ENCODE measurements at places on chromosomes 1 and 21.

DNA sequence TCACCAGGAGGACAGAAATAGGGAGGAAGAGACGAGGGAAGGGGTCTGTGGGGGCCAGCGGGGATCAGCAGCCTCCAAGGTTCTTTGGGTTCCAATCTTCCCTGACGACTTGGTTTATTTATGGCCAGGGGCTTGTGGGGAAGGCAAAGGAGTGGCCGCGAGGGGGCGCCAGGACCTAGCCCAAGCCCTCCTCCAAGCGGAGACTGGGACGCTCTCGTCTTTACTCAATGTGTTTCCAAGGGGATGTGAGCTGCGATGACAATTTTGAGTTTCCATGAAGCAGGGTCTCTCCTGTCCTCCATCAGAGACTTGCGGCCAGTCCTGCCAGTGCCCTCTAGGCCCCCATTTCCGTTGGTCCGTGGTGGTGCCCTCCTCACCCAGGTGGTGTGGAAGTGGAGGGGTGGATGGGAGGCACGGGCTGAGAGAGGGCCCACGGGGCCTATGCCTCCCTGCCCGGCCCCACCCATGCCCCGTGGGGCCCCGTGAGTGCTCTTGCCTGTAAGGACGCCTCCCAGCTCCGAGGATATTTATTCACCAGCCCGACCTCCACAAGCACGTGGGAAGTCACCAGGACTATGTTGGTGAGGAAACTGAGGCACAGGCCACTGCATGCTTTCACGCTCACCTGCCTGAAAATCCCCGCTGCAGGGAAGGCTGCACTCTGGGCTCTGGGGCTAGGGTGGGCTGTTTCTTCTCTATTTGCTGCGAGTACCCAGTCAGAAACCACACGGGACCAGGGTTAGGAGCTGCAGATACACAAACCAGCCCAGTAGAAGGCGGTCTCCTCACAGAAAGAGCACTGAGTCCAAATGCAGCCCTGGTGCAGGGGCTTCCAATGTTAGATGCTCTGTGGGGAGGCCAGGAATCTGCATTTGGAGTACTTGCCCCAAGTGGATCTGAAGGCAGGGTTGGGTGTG is 26.5 kb downstream of the DMRTB1 start:
- DNase-seq: peak; percentile 88

GRCh38 chr1:108194051-108194450 is 6.1 kb downstream of the SLC25A24 start:
- DNase-seq: no peak

- no peak for DNase-seq
Measured at GRCh38 chr21:39845571-39846130, 21.6 kb upstream of the PCP4 start.

- no peak for DNase-seq
Measured at GRCh38 chr1:233166896-233167295, 128.6 kb downstream of the PCNX2 start.

DNA sequence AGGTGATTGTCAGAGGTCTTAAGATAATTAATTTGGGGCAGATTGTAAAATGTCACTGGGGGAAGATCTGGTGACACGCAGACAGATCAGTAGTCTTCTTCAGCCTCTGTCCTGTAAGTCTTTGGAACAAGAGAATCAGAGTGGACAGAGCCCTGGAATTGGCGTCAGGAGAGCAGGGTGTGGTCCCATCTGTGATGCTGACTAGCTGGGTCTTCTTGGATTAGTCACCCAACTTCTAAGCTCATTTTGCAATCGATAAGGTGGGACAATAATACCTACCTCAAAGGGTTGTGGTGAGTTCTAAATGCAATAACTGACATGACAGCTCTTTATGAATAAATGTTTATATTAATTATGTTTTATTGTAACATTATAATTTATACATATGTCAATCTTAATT is 4.8 kb downstream of the FASLG start:
- no peak for DNase-seq

DNA sequence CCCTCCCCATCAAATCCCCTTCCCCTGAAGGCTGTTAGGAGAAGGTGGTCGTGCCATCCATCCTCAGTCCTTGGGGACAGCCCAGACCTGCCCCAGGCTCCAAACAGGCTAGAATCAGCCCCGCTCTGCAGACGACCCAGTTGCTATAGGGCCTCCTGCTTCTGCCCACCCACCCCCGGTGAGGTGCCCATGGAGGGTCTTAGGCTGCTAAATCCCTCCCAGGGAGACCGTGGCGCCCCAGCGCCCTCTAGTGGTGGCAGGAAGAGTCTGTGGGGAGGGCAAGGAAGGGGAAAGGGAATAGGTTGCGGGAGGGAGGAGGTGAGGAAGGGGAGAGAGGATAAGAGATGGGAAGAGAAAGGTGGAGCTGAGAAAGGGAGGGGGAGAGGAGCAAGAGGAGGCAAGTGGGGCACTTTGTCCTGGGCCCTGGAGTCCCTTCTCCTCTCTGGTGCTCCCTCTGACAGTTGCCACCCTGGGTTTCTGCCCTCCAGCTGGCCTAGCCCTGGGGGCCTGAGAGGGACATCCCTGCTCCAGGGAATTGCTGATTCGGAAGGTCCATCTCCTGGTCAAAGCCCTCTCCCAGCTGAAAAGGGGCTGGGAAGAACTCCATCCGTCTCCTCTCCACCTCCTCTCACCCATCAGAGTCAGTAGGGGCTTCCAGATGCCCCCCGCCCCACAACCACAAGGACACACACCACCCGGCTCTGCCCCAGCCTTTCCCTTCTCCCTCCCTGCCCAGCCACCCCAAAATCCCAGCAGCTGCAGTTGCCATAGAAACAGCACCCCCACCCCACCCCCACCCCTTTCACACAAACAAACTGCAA is 55.4 kb downstream of the CAMK2N1 start:
- no peak for DNase-seq

DNA sequence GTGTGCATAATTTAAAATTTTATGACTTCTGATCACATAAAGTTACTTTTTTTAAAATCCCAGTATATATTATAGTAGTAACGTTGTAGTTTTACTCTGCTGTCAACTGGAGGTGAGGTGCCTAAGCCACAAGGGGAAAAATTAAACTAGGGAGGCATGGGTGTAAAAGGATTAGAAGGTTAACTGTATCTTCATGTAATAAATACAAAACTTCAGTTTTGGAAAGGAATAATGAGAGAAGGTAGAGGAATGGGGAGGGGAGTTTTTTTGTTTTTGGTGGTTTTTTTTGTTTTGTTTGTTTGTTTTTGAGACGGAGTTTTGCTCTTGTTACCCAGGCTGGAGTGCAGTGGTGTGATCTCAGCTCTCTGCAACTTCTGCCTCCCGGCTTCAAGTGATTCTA is 5.7 kb downstream of the SLC25A33 start:
- DNase-seq: no peak

GRCh38 chr1:23376890-23377811 is 7.5 kb upstream of the ZNF436 start:
- DNase-seq: no peak

GRCh38 chr1:176579087-176579486 is 116.1 kb downstream of the PAPPA2 start:
- no peak for DNase-seq

- no peak for DNase-seq
Measured at GRCh38 chr1:244157731-244158438, 106.8 kb downstream of the ZBTB18 start.

- DNase-seq: no peak
Measured at GRCh38 chr1:206952171-206952570, 5.9 kb upstream of the PIGR start.

DNA sequence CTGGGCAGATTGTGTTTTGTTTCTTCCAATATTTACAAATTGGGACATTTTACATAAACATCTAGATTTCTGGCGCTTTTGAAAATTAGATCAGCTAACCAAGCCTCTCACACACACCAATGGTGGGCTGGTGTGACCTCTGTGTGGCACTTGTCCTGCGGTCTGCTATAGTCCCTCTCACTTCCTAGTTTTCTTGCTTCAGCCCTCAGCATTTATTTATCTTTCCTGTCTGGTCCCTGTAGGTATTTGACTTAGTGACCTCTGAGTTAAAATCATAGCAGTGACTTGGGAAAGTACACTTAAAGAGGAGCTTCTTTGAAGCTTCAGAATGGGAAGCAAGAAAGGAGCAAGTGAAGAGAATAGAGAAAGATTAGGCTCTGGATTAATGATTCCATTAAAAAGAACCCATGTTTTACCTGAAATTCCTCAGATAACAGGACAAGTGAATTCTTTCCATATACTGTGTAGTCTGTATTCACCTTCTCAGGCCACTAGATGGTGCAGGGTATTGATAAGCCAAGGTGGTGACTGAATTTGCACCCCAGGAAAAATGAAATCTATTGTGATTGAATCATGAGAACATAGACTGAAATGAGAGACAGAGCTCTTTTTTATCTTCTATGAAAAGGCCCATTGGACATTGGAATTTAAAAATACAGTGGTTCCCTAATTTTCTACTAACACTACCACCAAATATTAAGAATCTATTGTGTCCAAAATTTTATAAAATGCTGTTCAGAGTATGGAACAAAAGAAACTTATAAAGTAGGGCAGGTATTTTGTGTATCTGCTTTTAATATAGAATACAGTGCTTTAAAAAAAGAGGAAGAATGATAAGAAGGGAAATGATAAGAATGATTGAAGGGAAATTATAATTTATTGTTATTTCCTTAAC is 7.1 kb upstream of the DIPK1A start:
- DNase-seq: no peak

DNA sequence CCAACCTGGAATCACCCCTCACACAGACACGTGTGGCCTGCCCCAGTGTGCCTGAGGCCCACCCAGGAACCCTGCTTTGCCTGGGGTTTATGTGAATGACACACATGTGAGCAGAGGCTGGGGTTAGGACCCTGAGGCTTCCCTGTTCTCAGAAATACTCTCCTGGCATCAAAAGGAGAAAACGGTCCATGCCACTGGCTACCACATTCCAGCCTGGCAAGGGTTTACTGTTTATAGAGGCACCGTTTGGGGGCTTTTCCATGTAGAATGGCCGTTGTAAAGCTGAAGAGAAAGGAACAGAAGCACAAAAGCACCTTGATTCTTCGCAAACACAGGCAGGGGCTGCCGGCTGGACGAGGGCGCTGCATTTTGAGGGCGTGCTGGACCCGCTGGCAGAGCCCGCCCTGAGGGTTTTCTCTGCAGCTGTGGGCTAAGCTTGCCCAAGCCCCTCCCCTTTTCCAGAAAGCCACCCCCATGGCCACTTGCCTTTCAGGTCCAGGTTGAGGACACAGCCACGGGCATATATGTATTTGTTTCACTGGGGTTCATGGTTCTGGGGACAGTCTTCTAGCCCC is 13.0 kb downstream of the TFF3 start:
- no peak for DNase-seq

DNA sequence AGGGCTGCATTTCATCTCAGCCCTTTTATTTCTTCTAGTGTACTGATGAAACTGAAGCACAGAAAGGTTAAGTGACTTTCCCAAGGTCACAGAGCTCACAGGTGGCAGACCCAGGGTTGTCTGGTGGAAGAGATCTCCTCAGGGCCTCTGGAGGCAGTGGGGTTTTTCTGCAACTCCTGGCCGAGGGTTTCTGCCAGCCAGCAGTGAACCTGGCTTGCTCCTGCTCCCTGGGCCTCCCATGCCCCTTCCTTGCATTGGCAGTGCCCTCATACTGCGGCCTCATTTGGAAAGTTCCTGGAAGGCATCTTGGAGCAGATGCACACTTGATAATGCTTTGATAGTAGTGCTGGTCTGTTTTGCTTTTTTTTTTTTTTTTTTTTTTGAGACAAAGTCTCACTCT is 7.7 kb downstream of the GALNT2 start:
- DNase-seq: no peak

GRCh38 chr21:34560609-34561008 is 48.6 kb upstream of the KCNE1 start:
- DNase-seq: no peak

GRCh38 chr1:205365945-205366463 is 9.3 kb upstream of the KLHDC8A start:
- DNase-seq: peak; percentile 36

- no peak for DNase-seq
Measured at GRCh38 chr1:5526385-5526750, 465.9 kb downstream of the NPHP4 start.

DNA sequence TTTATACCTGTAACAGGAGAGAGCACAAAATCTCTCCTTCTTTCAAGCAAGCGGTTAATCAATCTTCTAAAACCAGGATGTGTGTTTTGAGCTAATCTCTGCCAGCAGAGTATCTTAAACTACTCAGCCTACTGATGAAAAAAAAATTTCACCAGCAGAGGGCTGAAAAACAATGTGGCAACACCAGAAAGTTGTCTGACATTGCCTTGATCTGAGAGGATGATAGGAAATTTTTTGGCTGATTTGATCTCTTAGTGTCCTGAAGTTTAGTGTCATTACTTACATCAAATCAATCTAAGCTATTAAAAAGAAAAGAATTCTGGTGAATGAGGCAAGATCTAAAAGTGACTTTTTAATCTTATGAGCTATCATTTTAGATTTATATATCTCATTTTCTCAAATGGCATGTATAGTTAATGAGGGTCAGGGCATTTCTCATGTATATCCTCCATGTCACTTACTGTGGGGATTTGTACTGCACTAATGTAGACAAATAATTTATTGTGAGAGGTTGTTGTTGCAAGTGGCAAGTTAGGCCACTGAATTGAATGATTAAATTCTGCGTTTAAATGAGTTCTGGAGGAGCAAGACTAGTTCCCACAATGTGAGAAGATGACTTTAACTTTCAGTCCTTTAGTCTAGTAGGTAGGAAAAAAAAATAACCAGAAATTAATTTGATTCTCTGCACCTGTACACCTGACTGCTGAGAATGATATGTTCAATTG is 10.9 kb downstream of the ADAMTS1 start:
- DNase-seq: no peak

- no peak for DNase-seq
Measured at GRCh38 chr1:183043872-183044854, 20.9 kb downstream of the LAMC1 start.

DNA sequence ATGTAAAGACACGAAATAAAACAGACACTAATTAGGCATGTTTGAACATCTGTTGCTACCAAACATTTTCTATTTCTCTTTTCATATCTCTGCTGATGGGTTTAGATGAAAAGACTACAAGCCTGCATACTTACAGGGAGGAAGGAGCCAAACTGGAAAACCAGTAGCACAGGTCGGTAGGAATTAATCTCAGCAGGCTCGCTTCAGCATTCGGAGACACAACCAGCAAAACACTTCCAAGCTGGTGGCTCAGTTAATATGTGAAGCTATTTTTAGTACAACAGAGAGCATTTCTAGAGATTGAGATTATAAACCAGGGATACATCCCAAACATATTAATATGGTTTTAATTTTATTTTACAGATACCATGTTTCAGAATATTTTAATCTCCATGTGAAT is 300.9 kb upstream of the GREM2 start:
- DNase-seq: no peak

- no peak for DNase-seq
Measured at GRCh38 chr21:34871026-34871908, 177.8 kb downstream of the RUNX1 start.

- no peak for DNase-seq
Measured at GRCh38 chr1:223741861-223742260, 29.5 kb downstream of the CAPN2 start.
